ENCODE measurements at places on chromosomes 4 and X.

DNA sequence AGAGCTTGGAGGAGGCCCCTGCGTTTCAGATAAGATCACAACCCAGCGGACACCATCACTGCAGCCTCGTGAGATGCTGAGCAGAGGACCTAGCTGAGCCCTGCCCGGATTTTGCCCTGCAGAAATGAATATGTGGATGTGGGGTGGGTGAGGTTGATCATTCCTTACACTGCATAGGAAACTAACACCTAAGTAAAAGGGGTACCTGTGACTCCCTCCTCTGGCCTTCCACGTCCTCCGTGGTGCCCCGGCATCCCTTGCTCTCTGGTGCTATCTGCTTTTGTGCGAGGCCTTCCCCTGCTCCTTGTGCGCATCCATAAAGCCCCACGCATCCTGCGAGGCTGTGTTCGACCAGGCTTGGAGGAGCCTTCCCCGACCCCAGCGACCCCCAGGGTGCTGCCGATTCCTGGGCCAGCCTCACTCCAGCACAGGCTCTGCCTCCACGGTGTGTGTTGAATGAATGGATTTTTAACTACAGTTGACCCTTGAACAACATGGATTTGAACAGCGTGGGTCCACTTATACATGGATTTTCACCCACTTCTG lies 25.6 kb upstream of the GPR78 start:
- peak; percentile 8 for DNase-seq

- DNase-seq = no peak
These were observed 24.8 kb downstream of the ARMCX5 start for GRCh38 chrX:102624105-102624504.

DNA sequence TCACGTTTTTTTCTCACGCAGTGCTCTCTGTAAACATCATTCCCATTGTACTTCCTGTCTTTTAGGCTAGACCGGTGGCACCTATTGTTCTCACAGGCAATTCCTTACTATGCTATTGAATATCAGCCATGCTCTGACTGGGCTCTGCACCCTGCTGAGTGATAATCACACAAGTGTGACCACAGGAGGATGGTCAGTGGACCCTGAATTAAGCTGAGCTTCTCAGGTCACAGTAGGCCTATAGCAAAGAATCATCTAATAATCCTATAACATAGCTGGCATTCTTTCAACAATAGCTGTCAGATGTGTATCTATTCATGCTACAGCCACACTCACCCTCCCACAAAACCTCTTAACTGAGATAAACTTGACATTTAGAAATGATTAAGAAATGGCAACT lies 2399.8 kb upstream of the TENM3 start:
- DNase-seq = no peak

DNA sequence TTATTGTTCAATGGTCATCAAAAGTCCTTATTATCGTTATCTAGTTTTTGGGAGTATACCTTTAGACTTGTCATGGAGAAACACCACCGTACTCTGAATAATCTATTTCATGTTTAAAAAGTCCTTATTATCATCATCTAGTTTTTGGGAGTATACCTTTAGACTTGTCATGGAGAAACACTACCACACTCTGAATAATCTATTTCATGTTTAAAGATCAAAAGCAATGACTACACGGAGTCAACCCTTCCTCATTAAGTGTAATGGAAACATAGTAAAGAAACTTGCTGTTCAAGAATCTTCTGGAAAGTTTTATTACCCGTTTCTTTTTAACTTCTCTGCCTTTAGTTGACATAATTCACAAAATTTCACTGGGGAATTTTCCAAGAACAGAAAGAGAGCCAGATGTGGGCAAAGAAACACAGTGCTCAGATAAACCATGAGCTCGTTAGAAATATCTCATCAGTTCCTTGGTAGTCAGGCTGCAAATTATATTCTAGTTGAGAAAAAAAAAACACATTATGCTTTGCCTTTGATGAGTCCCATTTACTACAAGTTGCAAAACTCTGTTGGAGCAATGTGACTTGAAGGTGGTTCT lies 158.8 kb downstream of the AFAP1 start:
- no peak for DNase-seq

DNA sequence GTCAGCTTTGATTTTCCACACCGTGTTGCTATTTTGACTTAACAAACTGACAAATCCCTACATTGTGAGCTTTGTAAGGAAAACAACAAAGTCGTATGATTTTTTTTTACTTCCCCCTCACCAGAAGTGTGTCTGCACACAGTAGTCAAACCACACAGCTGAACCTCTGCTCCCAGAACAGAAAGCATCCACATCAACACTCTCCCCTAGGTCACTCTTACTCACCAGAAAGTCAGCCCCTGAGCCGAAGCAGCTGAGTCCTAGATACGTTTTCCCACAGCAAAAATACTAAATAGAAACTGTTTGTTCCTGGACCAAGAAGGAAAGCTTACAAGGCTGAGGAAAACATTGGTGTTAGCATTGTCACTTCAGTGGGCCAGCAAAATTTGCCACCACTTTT lies 305.7 kb downstream of the DHX15 start:
- no peak for DNase-seq

- no peak for DNase-seq
These were observed 11.6 kb downstream of the JAKMIP1 start for GRCh38 chr4:6188687-6189305.

- no peak for DNase-seq
These were observed 69.5 kb downstream of the PDE5A start for GRCh38 chr4:119559044-119559647.

Data from 8988T (cell line).